Left kidney (tissue), 8 donors: ENCODE measurements at places on chromosomes 2 and 18. TPM values are rescaled to one million over a fixed set of nuclear protein-coding genes. Genes with fewer than 3 reads are reported as not detected.

FBLN7 gene
- 13.6 TPM for polyA plus RNA-seq

DTYMK gene
- 44.1 TPM for polyA plus RNA-seq

AGXT gene
- polyA plus RNA-seq, result 0.12 TPM

TIGD1 gene
- polyA plus RNA-seq, result 14.2 TPM

ZNF521 gene
- polyA plus RNA-seq, result 42.2 TPM

CIB4 gene
- polyA plus RNA-seq, result 0.48 TPM

IL37 gene
- polyA plus RNA-seq, result 0.40 TPM

CSRNP3 gene
- 11.0 TPM for polyA plus RNA-seq

RND3 gene
- polyA plus RNA-seq, result 49.9 TPM

FOXD4L1 gene
- 0.60 TPM for polyA plus RNA-seq

- DNase-seq, result no peak
Measured at GRCh38 chr2:133884739-133885381, 316.6 kb upstream of the NCKAP5 start.

DNA sequence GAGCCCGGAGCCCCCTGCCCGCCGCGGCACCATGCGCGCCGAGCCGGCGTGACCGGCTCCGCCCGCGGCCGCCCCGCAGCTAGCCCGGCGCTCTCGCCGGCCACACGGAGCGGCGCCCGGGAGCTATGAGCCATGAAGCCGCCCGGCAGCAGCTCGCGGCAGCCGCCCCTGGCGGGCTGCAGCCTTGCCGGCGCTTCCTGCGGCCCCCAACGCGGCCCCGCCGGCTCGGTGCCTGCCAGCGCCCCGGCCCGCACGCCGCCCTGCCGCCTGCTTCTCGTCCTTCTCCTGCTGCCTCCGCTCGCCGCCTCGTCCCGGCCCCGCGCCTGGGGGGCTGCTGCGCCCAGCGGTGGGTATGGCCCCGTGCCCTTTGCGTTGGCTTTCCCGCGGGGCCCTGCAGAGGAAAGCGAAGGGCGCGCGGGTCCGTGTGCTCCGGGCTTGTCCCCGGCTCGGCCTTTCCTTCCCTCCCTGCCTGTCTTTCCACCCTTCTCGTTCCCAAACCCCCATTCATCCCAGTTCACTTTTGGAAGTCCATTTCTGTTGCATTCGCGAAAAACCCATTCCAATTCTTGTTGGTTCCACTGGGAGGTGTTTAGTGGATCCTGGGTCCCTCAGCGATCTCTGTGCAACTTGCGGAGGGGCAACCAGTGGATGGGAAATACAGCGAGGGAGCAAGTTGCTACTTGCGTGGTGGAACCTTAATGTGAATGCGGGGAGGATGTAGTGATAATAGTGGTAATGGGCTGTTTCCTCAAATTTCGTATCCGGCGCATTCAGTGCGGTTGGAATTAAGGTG, 599 bp downstream of the ADAM23 start:
- DNase-seq, result peak; percentile 18

DNA sequence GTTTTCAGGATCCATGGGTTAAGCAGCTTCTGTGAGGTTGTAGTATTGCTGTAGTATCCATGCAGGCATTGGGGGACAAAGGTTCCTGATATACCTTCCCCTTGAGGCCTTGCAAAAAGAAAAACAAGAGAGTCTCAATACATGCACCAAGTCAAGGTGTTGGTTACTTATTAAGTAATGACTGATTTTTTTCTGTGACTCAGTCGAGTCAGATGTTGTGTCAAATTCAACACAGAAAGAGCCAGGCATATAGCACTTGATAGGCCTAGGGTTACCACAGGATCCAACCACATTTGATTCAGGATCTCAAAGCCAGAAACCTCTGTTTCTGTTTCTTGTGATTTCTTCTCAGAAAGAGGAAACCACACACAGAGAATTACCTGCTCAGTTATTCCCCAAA, 24.9 kb upstream of the CD8A start:
- no peak for DNase-seq

GRCh38 chr2:1787755-1788477, 43.6 kb upstream of the PXDN start:
- no peak for DNase-seq

- no peak for DNase-seq
Measured at GRCh38 chr2:216564611-216565010, 66.0 kb downstream of the RPL37A start.

DNA sequence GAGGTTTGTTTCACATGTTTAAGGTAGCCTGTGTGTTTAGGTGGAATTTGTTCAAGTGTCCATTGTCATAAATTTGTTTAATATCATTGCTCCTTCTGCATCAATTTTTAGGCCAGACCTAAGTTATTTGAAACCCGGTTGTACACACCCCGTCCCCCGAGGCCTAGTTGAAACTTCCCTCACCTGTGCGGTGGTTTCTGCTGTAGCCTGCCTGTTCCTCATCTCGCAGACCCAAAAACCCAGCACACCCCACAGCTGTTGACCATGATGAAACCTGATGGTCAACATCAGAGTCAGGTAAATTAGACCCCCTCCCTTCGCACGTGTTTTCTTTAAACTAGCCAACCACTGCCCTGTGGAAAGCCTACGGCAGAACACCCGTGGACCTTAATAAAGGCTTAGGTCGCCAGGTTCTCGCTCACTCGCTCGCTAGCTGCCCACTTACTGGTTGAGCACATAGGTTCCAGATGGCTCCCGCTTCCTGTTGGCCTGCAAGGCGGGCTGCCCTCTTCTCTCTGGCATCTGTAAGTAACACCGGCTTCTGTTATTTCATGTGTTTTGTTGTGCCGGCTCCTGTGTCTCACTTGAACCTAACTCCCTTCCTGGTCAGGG, 64.4 kb downstream of the EML6 start:
- DNase-seq, result no peak

GRCh38 chr2:19873014-19873413, 28.8 kb downstream of the TTC32 start:
- DNase-seq, result no peak

DNA sequence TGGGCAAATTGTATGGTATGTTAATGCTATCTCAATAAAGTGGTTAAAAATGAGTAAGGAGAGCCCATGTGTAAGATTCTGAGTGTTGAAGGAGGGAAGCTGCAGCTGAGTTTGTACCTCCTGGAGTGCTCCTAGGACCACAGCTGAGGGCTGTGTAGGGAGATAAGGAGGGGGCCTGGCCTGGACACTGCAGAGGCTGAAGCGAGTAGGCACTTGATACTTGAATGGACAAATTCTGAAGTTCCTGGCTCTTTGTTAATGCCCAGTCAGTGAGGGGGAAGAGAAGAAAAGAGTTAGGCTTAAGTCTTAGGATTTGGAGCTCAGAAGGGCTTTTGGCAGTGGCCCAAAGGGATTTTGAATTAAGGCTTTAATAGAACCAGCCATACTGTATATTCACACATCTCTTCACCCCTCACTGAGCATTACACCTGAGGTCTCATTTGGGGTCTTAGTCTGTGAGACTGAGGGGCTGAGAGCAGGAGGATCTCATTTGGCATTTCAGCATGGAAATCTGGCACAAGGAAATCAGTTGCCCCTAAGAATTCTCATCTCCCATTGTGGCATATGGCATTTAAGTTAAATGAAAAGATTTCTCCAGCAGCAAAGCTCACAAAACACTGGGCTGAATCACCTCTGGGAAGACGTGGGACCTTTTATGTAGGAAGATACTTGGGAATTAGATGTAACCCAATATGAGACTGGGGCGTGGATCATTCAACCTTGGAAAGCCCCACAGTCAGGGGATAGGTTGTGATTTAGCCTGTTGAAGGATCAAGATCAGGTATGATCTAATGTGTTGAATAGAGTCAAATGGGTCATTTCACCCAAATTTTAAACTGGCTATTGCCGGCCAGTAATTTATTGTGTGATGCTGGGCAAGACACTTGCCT, 46.8 kb downstream of the LIPG start:
- no peak for DNase-seq

- DNase-seq, result no peak
Measured at GRCh38 chr2:82652117-82652516, 1807.0 kb downstream of the SUCLG1 start.

DNA sequence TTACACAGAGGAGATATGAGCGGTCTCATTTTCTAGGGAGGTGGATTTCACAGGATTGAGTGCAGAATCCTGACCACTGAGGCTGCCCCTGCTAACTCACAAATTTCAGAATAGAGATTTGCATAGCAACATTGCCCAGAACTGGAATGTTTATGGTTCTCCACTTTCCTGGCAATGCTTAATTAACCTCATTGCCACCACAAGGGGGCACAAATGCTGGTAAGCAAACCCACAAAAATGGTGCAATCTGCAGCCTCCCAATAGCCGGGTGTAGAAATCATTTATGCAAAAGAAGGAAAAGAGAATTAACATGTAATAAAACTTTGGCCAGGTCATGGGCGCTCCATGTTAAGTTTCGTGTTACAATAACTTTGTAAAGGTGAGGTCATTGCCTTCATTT, 112.4 kb downstream of the CYRIA start:
- peak; percentile 45 for DNase-seq

- DNase-seq, result no peak
Measured at GRCh38 chr2:23609254-23609653, 224.3 kb downstream of the KLHL29 start.

DNA sequence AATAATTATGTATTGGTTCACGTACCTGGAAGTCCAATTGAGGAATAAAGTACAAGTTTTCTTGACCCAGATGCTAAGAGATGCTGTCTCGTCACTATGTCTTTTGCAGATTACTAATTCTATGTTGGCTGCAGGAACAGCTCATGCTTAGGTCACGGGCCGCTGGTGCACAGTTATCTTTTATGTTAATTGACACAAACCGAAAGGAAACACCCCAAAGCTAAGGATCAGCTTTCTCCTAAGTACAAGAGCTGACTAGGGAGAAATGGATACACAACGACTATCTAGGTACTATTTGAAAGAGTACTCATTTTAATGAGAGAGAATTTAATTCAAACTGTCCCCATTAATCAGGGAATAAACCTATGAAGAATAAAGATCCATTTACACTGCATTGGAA, 217.7 kb upstream of the SLC35G4 start:
- DNase-seq, result peak; percentile 31

GRCh38 chr2:66930339-66931220, 466.6 kb upstream of the ETAA1 start:
- DNase-seq, result peak; percentile 72

- DNase-seq, result no peak
Measured at GRCh38 chr2:124112966-124113365, 87.9 kb downstream of the CNTNAP5 start.

DNA sequence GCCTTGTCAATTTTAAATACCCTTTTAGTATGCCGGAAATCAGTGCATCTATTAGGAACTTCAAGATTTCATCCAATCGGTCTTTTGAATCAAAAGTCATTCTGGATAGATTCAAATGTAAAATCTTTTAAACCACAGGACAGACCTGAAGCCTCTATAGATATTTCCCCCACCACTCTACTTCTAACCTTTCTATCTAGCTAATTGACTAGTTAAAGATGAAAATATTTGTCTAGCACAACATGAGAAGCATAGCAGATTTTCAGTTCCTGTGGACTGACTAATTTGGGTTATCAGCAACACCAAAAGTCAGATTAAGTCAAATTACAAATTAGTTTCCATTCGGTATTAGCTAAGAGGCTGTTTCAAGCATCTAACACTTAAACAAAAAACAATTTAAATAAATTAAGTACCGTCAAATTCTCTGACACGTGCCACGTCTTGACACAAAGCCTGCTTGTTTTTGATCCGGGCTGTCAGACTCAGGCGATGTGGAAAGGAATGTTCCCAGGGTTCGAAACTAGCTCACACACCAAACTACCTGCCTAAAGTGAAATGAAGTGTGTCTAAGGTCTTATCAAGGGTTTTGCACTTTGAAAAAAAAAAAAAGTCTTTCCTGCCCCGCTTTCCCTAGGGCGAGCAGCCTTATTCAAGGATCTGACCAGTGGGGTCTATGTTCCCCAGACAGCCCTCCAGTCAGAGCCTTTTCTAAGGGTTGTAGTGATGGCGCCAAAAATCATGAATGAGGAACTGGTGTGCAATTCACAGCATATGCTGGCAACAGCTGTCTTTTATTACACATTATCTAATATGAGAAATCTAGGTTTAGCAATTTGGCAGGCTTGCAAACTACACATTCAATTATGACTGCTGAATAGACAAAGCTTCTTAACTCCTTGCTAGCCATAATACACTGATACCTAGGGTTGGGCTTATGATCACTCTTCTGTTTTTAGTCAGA, 4.7 kb downstream of the CYTIP start:
- DNase-seq, result peak; percentile 45

DNA sequence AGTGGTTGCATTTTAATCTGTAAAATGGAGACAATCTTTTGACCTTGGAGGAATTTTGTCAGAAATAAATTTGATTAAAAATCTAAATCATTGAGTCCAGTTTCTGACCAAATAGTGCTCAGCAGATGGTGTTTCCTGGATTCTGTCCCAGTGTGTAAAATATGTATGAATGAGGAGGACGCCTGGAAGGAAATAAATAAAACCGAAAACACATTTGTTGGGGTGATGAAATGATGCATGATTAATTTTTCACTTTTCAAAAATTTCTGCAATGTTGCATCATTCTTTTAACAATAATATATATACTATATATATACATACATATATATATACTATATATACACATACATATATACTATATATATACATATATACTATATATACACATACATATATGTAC, 261.1 kb upstream of the TRIB2 start:
- no peak for DNase-seq

- DNase-seq, result no peak
Measured at GRCh38 chr18:32328379-32328778, 138.5 kb downstream of the MEP1B start.

DNA sequence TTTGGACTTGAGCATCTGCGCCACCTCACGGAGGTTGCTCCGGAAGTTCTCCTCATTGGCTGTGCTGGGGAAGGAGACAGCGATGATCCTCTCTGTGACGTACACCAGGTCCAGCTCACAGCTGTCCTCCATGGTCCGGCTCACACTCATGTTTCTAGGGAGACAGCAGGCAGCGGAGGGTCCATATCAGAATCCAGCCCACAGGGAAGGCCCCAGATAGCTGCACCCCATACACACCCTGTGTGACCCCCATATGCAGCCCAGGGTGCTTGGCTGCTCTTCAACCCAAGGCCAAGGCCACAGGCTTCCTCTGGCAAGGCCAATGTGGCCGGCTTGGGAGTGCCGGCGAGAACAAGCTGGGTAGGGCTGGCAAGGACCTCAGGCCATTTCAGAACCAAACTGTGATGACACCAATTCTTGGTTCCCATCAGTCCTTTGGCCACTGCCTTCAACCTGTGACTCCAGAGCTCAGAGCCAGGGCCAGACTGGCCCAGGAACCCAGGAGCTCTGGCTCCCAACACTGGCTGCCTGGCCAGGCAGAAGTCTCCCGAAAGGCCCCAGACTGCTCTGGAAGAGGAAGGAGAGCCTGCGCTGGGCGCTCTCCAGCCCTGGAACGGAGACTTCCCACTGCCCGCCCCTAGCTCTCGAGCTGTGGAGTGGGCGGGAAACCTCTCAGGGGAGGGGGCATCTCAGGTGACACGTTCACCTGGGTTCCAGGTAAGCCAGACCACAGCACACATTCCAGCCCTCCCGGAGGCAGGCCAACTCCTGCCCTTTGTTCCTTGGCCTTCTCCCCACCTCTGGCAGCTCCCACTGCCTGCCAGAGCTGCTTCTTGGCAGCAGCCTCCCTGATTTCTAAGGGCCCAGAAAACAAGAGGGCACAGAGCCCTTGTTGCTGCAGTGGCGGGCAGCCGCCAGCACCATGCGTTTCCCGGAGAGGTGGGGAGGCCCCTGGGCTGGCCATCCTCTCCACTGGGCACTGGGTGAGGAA, 104.7 kb downstream of the TNS1 start:
- no peak for DNase-seq
